Esophagus squamous epithelium (tissue), 5 donors: ENCODE measurements at places on chromosomes 4 and X.

DNA sequence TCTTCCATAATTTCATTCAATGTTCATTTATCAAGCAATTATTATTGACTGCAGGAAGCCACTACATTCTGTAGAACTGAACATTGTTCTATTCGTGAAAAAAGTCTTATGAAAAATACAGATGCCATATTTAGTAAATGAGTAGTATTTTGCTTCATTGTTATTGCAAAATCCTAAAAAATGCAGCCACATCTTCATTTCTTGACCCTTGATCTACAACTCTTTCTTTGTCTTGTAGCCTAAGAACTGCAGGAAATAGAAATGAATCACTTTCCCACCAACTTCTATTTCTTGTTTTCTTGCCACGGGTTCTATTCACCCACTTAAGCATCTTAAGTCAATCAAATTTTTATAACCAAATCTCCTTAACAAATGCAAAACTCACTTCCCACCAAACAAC, 63.3 kb downstream of the KCNIP4 start:
- DNase-seq = no peak

- DNase-seq = no peak
Measured at GRCh38 chr4:4677556-4678522, 136.0 kb upstream of the STX18 start.

- DNase-seq = no peak
Measured at GRCh38 chr4:5191831-5192230, 140.6 kb downstream of the STK32B start.

DNA sequence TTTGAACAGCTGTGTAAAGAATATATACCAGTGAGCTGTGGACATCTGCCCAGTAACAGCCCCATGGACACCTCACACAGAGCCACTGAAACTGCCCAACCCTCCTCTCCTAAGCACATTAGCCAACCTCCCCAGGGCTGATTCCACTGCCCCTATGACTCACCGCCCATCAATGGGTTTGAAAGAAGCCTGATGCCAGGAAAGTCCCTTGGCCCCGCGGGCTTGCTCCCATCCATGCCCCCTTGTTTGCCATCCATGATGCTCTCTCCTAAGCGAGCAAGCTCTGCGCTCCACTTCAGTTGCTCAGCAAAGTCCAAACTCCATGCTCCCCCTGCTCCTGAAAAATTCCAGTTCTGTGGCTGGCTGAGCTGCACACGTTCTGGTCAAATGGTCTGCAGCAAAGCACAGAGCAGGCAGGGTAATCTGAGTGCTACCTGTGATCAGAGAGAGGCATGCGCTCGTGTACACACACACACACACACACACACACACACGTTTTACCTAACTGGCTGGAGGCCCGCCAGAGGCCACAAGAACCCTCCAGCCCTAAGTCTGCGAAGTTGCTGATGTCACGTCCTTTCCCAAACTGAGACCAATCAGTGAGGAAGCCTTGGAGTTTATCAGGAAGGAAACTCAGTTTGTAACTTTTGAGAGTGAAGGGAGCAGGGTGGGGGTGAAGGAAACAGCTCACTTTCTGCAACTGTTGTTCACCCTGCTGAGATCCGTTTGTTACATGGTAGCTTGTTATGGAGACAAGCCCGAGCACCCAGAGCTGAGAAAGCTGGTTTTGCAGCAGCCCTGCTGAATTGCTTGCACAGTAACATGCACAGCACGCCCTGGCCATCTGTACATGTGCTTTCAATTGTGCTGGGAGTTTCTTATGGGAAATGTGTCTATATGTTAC, at the start of gene ASB9:
Gene ASB9, minus strand, starts transcription at position 466 of the 904 bp plus-strand sequence. Its CDS starts 209 bp downstream, at position 257.
- DNase-seq = no peak

DNA sequence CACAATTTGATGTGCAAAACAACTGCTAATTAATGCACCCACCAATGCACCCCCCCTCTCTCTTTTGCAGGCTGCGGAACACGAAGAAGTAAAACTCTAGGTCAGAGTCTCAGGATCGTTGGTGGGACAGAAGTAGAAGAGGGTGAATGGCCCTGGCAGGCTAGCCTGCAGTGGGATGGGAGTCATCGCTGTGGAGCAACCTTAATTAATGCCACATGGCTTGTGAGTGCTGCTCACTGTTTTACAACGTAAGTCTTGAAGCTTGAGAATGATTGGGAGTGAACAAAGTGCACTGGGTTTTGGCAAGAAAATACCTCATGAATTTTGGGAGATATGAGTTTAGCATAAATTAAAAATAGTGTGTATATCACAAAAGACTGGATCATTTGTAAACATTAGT, 28.9 kb downstream of the TMPRSS11E start:
- no peak for DNase-seq

DNA sequence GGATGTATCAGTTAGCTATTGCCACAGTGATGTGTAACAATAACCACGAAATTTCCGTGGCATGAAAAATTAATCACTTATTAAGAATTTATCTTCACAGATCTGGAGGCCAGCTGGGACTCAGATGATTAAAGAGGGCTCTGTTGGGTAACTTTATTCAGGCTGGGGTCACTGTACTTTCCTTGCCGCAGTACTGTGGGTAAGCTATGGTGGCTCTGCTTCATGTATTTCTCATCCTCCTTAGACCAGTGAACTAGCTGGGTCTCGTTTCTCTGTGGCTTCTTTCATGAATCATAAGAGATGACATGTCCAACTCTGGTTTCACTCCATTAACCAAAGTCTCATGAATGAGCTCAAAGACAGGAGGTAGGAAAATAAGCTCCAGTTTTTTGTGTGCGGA, 13.5 kb downstream of the TEX13B start:
- DNase-seq = no peak

GRCh38 chr4:121737846-121738554, 27.0 kb downstream of the SMIM43 start:
- DNase-seq = no peak

- no peak for DNase-seq
Measured at GRCh38 chr4:2914256-2915126, 48.7 kb downstream of the NOP14 start.

DNA sequence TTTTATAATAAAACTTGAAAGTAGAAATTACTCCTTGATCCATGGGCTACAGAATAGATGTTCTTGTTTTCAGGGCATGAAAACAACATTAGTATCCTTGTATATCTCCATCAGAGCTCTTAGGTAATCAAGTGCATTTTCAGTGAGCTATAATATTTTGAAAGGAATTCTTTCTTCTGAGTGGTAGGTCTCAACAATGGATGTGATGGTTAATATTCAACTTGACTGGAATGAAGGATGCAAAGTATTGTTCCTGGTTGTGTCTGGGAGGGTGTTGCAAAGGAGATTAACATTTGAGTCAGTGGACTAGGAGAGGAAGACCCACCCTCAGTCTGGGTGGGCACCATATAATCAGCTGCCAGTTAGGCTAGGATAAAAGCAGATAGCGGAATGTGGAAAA, 100.1 kb downstream of the LCORL start:
- no peak for DNase-seq

DNA sequence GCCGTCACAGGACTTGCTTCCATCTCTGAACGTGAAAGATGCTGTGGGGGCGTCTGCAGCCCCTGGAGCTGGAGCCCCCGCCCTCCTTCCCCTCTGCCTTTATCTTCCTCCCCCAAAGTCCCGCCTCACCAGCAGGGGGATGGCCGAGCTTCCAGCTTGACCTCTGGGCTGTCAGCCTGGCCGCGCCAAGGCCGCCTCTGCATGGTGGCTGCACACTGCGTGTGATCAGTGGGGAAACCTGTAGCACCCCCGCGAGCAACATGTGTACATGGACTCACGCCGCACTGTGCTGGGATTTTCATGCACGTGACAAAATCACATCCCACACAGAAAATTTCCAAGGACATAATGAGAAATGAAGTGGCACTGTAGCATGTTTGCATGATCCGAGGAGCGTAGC, 26.5 kb upstream of the PSAPL1 start:
- DNase-seq = no peak

GRCh38 chrX:72129661-72130060, 2.1 kb downstream of the RTL5 start:
- no peak for DNase-seq

- DNase-seq = no peak
Measured at GRCh38 chrX:153770601-153771414, 6.8 kb downstream of the PLXNB3 start.
